ENCODE measurements at places on chromosomes 3 and 15.

GRCh38 chr15:42444415-42445063 is 46.4 kb downstream of the ZNF106 start:
- DNase-seq: peak; percentile 10

GRCh38 chr15:60733196-60733595 is 254.3 kb upstream of the ICE2 start:
- DNase-seq: no peak

DNA sequence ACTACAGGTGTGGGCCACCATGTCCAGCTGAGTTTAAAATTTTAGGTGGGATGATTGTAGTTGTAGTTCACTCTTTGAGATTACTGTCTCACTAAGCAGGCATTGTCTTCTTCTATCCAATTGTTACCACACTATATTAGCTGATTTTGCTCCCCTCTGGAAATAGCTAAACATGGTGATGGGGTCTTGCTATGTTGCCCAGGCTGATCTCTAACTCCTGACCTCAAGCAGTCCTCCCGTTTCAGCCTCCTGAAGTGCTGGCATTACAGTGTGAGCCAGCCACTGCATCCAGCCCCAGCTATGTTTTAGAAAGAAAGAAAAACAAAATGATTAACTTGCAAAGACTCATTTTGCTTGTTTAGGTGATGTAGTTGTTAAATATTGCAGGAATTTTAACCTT is 30.6 kb downstream of the YEATS2 start:
- DNase-seq: no peak

GRCh38 chr3:108088697-108089096 is 2.1 kb downstream of the CD47 start:
- DNase-seq: peak; percentile 63

GRCh38 chr3:136068708-136069107 is 103.2 kb downstream of the PPP2R3A start:
- DNase-seq: peak; percentile 7
